ENCODE measurements at places on chromosomes 13 and 19.

GRCh38 chr13:80338781-80339562, 2.0 kb downstream of the SPRY2 start:
- no peak for DNase-seq

GRCh38 chr13:108408672-108409071, 139.2 kb downstream of the TNFSF13B start:
- DNase-seq = no peak

GRCh38 chr19:35717665-35718344, at the start of gene KMT2B:
Gene KMT2B, plus strand, starts transcription at chr19:35718003. Its CDS starts 16 bp downstream, at chr19:35718019.
- DNase-seq = no peak

DNA sequence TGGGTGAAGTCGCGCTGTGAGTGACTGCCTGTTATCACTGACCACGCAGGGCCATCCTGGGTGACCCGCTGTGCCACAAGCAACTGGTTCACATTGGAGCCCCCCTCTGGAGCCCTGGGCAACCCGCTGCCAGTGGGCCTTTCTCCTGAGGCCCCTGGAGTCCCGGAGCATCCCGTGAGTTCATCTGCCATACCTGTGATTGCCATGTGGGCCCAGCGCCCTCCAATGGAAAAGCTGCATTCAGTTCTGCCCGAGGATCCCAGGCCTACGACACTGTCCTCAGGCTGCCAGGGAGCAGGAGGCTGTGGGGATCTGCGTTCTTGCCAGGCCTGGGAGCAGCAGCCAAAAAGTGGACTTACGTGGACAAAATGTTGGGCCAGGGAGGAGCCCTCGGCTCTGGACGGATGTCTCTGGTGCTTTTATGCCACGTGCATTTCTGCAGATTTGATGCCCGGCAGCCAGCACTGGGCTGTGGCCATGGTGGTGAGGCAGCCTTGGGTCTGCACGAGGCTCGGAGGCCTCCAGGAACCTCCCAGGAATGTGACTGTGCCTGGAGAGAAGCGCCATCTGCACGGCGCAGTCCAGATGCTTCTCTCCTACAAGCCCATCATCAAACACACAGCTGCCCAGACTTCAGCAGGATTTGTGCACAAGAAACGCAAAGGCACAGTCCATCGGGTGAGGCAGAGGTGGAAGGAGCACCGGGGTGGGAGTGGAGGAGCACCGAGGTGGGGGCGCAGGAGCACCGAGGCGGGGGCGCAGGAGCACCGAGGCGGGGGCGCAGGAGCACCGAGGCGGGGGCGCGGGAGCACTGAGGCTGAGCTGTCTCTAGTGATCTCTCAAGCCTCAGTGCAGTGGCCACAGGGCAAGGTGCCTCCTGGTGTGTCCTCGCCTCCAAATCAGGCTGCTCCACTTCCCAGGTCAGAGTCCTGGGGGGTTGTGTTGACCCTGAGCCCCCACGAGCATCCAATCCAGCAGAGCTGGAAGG, 44.0 kb downstream of the C13orf46 start:
- DNase-seq = no peak

DNA sequence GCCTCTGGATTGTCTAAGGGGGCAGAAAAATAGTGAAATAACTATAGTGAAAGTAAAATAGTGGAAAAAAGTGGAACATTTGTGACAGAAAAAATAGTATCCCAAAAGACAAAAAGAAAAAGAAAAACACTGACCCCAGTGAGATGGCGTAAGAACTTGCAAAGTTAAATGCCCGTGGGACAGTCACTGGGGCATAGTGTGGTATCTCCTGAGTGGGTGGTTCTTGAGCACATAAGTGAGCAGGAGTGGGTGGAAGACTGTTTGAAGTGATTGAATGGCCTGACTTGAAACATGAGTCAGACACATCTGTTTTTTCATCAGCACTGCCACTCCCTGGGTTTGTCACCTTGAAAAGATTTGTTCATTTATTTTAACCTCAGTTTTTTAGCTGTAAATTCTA, 2.5 kb downstream of the ZNF430 start:
- DNase-seq = no peak

DNA sequence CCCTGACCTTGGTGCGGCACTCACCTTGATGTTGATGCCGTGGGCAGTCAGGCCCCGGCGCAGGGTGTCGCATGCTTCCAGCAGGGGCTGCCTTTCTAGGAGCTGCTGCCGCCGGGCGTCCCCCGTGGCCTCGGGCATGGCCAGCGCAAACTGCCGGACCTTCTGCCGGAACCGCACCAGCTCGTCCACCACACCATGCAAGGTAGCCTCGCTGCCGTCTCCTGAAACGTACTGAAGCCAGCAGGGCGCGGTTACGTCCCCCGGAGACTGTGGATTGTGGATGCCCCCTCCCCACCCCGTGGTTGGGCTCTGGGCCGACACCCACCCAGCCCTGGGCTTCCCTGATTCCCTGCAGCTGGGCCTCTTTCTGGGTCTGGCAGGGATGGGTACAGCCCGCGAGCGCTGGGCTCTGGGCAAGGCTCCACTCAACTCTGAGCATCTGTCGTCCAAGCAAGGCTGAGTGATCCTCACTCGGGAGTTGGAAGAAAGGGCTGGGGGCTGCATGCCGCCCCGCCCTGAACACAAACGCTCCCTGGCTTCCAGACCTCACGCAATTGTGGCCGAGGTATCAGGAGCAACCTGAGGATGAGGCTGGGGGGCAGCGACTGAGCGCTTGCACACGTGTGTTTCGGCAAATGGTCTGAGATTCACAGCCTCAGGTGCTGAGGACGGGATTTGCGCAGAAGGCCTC, 27.1 kb downstream of the NAXD start:
- DNase-seq = no peak

- DNase-seq = no peak
These were observed 4.0 kb upstream of the ZNF43 start for GRCh38 chr19:21839976-21840375.

DNA sequence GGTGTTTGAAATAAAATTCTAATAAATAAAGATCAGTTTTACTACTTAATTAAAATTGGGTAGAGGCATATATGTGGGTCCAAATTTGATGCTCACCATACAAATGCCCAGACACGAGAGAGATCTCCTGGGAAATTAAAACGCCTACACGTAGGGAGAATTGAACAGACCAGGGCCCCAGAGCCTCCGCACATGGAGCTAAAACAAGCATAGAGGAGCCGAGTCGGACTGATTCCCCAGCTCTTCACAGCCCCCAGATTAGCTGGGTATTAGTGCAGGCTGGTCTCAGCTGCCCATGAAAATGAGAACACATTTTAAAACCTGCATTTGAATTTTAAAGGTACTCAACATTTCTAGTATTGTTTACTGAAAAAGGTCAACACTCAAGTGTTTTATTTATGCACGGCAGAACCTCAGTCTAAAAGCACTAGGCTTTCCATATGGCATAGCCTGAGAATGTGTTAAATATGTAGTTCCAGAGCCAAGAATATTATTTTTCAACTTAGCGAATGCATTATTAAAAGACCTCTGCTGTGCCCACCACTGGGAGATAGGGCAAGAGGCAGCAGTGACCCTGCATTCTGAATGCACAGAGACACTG, 344.8 kb downstream of the ENOX1 start:
- no peak for DNase-seq

DNA sequence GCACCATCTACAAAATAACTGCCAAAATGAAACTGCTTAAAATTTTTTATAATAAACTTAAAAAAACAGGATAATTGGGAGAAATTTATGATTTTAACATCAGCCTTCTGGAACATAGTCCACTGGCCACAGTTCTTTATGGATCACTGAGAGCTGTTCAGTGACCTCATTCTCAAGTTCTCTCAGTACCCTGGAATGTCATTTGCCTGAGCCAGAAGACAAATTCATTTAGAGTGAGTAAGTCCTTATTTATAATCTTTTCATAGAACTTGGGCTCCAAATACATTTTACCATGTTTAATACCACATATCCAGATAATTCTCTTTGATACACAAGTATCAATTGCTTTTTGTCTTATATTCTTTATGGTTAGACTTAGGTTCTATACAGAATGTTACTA, 87.6 kb downstream of the CAB39L start:
- DNase-seq = no peak

DNA sequence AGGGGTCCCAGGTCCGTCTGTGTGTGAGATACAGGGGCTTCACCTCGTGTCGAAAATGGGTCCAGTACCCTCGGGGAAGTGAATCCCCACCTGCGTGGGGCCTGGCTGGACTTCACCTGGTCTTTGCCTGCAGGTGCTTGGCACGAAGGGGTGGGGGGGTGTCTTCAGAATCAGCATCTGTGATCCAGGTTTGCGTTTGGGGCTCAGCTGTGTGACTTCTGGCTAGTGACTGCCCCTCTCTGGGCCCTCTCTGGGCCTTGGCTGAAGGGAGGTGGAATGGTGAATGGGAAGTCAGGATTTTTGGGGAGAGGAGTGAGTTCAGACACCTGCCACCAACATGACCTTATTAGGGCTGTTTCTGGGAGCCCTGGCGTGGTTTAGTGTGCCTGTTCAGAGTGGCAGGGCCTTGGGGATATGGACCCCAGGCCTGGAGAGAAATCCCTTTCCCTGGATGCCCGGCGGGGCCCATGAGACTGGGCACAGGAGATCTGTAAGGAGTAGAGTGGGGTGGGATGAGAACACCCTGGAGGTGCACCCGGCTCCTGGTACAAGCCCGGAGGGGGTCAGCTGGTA, 2.7 kb downstream of the CELF5 start:
- DNase-seq = no peak

DNA sequence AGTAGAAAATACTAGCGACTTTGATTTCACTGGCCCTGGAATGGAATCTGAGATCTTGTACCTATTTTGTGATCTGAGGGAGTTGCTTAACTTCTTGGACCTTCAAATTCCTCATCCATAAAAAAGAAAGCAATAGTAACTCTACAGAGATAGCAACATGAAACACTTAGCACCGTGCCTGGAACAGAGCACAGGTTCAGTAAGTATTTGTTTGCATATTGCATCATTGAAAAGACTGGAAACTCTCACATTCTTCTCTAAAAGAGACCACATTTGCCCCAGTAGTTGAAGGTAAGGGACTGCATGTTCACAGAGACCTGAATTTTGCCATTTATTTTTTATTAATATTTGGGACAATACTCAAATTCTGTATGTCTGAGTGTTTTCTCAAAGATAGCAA, 358.1 kb downstream of the COG6 start:
- DNase-seq = no peak

GRCh38 chr13:113763961-113764792, 5.2 kb downstream of the TMEM255B start:
- DNase-seq = no peak

GRCh38 chr19:10113964-10114650, 2.6 kb downstream of the P2RY11 start:
- DNase-seq = no peak

GRCh38 chr13:31653730-31654129, 85.6 kb upstream of the RXFP2 start:
- no peak for DNase-seq

GRCh38 chr19:6524311-6524710, 6.5 kb upstream of the TNFSF9 start:
- no peak for DNase-seq

DNA sequence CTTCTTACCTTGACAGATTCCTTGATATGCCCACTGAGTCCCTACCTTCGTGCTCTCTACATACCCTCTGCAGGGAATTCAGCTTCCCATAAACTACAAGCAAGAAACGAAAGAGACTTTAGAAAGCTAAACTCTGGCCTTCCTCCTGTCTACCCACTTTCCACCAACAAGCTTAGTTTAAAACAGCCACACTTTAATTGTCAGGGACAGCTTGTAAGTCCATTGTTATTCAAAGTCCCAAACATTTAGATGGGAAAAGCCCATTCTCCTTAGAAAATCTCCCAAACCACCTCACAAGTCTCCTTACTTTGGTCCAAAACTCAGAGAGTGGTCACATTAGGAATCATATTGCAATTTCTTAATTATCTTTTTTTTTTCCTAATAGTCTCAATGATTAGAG, 2695.8 kb downstream of the PCDH9 start:
- no peak for DNase-seq

DNA sequence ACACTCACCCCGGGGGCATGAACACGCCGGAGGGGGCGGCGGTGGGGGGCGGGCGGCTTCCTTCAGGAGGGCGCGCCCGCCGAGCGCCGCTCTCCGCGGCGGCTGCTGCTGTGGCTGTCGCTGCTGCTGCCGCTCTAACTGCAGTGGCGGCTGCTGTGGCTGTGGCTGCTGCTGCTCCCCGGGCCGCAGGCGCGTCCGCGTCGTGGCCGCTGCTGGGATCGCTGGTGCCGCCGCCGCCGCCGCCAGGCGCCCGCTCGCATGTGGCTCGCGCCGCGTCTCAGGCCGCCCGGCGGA, at the start of gene BBC3:
BBC3 (minus strand) TSS at position 279 of the 294 bp plus-strand sequence. CDS start 2,768 bp downstream, outside the sequence.
- no peak for DNase-seq

GRCh38 chr19:17074634-17075034, 618 bp downstream of the HAUS8 start:
- no peak for DNase-seq

DNA sequence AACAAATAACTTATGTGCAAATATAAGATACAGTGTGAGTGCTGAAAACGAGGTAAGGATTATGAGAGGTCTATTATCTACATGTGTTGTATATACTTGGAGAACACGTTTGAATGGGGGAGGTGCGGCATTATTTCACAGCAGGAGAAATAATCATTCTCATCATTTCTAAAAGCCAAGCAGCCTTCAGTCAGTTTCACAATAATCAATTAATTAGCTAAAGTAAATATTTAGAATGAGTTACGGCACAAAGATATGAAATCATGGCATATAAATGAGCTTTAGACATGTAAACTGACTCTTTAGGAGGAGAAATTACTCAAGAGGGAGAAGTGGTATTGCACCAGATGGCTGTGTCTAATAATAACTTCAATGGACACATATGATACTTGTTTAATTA, 366.6 kb downstream of the DNAJC15 start:
- DNase-seq = no peak

GRCh38 chr13:93789058-93789457, 562.5 kb downstream of the GPC6 start:
- DNase-seq = no peak

DNA sequence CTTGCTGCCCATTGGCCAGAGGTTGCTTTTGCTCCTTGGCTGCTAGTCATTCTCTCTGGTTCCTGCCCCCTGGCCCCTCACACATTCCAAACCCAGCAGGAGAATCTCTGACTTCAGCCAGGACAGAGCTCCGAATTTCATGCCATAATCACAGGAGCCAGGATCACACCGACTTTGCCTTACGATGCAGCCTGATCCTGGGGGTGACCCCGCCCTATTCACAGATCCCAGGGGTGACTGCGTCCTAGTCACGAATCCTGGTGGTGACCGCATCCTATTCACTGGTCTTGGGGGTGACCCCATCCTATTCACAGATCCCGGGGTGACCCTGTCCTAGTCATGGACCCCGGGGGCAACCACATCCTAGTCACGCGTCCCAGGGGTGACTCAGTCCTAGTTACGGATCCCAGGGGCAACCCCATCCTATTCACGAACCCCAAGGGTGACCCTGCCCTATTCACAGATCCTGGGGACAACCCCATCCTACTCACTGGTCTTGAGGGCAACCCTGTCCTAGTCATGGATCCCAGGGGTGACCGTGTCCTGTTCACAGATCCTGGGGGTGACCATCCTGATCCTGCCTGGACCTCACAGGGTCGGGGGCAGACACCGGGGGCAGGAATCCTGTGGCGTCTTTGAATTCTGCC, 7.4 kb upstream of the TEX29 start:
- DNase-seq = no peak

DNA sequence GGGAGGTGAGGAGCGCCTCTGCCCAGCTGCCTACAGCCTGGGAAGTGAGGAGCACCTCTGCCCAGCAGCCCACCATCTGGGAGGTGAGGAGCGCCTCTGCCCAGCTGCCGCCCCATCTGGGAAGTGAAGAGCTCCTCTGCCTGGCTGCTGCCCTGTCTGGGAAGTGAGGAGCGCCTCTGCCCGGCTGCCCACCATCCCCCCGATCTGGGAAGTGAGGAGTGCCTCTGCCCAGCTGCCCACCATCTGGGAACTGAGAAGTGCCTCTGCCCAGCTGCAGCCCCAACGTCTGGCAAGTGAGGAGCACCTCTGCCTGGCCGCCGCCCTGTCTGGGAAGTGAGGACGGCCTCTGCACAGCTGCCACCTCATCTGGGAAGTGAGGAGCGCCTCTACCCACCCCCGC, 64.3 kb downstream of the ZNF708 start:
- no peak for DNase-seq
